ENCODE measurements at places on chromosomes 16 and 17.

- no peak for DNase-seq
These were observed 33.9 kb downstream of the COTL1 start for GRCh38 chr16:84583995-84584394.

DNA sequence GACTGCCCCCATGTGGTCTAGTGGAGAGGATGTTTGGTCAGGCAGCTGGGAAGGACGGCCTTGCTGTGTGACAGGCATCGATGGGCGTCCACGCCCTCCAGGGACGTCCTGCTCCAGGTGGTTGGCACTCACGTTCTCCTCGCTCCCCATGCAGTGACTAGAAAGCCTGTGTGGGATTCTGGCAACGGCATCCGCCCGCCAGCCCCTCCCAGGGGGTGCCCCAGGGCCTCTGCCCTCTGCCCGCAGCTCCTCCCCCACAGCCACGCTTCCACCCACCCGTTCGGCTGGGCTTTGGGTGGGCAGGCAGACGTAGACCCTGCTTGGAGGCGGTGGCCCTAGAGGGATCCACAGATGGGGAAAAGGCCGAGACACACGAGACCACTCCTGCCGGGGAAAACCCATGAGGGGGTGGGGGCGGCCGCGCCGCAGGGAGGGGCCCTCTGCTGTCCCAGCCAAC, 4.7 kb upstream of the IL17C start:
- DNase-seq, result peak; percentile 44

GRCh38 chr16:81808933-81809480, 29.9 kb downstream of the PLCG2 start:
- no peak for DNase-seq

GRCh38 chr17:61070649-61071048, 329.0 kb upstream of the TBX2 start:
- DNase-seq, result no peak

DNA sequence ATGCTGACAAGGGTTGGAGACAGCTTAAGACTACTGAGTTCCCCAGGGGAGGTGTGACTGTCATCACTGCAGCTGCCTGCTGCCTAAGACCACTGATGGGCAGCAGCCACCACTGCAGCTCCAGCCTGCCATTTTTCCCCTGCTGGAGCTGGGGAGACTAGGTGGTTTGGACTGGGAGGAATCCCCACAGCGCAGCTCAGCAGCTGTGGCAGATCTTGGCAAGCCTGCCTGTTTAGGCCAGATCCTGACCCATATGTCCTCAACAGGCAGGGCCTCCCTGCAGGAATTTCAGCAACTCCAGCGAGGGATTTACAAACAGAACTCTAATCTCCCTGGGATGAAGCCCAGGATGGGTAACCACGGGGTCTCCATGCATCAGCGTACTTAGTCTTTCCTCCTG, 356.4 kb upstream of the TOM1L1 start:
- DNase-seq, result no peak

- DNase-seq, result no peak
These were observed 3.7 kb downstream of the DUSP14 start for GRCh38 chr17:37493249-37494027.

DNA sequence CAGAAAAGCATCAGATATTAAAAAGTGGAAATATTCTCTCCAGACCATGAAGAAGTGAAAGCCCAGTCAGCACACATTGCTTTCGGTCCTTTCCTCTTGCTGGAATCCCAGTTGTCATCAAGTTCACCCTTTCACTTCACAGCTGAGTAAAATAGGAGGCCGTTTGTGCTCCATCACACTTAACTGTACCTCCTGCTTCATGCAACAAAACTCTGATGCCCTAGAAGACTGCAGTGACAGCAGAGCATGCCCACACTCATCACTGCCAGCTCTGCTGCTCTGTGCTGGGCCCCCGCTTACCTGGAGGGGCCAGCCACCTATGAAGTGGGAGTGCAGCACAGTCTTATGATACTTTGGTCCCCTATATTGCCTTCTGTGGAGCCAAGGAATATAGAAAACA, 62.5 kb downstream of the N4BP1 start:
- no peak for DNase-seq

DNA sequence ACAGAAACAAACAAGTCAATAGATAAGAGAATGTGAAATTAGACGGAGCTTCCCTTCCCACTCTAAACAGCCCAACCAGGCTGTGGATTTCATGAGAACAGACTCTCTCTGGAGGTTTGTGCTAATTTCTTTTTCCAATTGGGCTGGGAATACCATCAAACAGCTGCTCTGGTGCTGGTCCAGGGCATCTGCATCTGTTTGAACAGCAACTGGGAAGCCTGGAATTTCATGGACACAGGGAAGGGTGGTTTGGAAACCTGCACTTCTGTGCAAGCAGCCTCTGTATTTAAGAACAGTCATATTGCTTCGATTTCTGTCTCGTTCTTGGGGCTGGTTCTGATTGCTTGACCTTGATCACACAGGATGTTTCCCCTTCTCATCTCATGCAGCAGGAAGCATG, 88.7 kb downstream of the FOXL1 start:
- DNase-seq, result no peak

GRCh38 chr17:45077643-45078042, 16.5 kb downstream of the NMT1 start:
- no peak for DNase-seq

- DNase-seq, result no peak
These were observed 119.2 kb downstream of the METRNL start for GRCh38 chr17:83198366-83199341.

GRCh38 chr17:79473876-79474440, 136.9 kb downstream of the RBFOX3 start:
- no peak for DNase-seq

GRCh38 chr16:84459941-84460405, 44.5 kb downstream of the MEAK7 start:
- no peak for DNase-seq

- no peak for DNase-seq
These were observed 77.9 kb downstream of the SYCE1L start for GRCh38 chr16:77277141-77277540.

DNA sequence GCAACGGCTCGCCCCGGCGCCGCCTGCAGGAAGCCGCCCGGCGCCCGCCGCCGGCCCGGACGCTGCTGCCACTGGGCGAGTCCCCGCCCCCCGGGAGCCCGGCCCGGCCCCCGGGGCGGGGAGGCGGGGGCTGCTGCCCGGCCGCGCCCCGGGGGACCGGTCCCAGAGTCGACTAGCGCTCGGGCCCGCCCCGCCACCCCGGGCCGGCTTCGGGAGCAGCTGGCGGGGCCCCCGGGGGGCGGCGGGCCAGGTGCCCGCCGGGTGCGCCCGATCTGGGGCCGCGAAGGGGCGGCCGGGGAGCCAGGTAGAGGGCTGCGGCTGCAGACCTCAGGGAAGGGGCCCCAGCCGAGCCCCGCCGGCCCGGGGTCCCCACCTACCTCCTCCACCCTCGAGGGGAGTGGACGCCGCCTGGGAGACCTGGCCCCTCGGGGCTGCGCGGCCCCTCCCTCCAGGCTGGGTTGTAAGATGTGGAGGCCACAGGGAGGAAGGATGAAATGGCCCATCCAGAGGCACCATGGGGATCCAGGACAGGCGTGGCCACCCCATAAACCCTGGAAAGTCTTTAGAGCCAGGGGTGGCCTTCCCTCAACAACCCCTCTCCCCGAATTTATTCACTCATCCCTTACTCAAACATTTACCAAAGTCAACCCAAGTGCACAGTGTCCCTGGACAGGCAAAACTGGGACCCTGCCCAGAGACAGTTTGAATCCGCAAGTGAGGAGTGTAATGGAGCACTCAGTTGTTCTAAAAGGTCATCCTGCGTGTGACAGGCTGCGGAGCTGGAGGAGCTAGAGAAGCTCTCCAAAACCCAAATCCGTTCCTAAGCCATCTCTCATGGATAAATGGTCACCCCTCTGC, at the start of gene CDYL2:
TSS of gene CDYL2 (minus strand) at position 73 of the 858 bp plus-strand sequence. CDS start 425 bp downstream, outside the sequence.
- DNase-seq, result peak; percentile 35

DNA sequence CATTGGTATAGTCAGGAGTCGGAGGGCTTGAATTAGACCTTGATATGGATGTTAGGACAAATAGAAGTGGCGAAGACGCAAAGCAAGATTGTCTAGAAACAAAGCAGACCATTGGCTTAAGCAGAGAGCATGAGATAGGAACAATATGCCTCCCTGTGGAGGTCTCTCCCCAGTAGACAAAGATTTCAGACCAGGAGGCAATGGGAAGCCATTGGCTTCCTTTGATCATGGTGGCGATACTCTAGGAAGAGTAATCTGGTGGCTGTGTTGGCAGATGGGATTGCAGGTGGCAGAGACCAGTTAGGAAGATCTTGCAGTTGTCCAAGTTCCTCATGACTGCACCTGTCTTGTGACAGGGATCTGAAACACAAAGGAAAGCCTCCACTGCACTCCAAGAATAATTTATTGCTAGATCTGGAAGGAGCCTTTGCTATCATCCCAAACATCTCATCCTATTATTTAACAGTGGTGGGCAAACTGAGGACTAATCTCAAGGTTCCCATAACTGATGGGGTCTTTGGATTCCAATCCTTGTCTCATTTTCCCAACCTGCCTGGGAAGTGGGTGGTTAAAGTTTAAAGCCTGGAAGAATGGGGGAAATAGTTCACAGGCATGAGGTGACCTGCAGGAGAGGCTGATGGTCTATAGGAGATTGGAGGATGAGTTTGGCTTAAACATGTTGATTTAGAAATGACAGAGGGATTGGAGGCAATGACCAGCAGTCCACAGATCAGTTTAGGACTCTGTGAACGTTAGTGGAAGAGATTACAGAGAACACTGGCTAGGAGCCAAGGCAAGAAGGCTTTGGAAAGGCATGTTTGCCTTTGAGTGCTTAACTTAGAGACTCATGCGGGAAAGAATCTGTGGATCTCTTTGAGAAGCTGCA, 37.0 kb downstream of the HLF start:
- DNase-seq, result no peak

DNA sequence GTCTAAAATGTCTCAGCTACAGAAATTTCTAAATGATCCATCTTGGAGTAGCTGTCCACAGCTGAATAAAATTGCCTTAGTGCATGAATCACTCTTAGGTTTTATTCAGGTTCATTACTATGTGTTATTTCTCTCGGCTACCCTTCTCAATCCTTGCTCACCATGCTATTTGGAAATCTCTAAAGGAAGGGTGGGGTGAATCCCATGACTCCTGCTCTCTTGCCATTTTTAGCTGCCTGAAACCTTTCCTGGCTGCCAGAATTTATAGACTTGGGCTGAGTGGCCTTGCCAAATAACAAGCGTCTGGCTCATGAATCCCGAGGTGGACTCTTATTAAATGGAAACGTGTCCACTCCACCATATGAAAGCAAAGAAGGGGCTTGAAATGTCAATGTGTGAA, 936.1 kb upstream of the SOX9 start:
- no peak for DNase-seq

DNA sequence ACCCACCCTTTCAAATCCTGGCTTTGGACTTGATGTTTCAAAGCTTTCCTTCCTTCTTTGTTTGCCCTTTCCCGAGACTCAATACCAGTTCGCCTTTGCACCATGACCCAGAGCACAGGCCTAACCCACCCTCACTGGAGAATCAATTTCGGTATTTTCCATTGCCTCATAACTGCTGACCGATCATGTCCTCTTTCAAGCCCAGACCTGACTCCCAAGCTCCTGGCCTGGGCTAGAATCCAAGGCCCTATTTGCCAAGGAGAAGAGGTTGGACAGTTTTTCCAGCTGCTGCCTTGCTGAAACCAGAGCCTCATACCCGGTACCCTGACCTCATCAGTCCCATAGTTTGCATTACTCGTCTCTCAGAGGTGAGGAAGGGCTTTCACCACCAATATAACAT, 35.3 kb upstream of the HELZ start:
- DNase-seq, result no peak

DNA sequence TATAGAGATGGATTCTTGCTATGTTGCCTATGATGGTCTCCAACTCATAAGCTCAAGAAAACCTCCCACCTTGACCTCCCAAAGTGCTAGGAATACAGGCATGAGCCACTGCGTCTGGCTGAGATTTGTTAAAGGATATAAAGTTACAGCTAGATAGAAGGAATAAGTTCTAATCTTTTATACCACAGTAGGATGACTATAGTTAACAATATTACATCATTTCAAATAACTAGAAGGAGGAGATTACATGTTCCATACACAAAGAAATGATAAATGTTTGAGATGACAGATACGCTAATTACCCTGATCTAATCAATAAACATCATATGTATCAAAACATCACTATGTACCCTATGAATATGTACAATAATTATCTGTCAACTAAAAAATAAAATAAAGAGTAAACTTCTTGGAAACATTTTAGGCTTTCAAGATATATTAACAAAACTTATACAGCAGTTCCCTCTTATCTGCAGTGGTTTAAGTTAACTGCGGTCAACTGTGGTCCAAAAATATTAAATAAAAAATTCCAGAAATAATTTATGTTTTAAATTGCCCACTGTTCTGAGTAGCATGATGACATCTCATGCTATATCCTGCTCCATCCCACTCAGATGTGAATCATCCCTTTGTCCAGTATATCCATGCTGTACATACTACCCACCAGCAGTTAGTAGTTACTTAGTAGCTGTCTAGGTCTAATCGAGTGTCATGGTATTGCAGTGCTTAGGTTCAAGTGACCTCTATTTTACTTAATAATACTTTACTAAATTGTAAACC, 129.2 kb upstream of the NACA2 start:
- no peak for DNase-seq

GRCh38 chr17:28475151-28475900, 1.9 kb downstream of the SLC13A2 start:
- no peak for DNase-seq

GRCh38 chr16:61909074-61909473, 127.2 kb downstream of the CDH8 start:
- DNase-seq, result no peak

DNA sequence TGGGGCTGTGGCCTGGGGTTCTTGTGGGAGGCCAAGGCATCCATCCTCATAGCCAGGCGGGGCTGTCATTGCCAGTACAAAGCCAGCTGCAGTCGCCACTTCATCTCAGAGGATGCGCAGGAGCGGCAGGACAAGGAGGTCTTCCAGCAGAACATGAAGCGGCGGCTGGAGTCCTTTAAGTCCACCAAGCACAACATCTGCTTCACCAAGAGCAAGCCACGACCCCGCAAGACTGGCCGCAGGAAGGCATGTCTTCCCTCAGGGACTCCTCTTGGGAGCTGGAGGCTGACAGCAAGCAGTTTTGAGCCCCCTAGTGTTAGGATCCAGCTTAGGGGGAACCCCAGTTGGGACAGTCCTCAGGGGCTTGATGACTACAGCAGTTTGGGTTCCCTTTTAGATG, 15.1 kb upstream of the PLEKHG4 start:
- DNase-seq, result no peak

GRCh38 chr17:27620721-27621120, 10.3 kb upstream of the LGALS9 start:
- no peak for DNase-seq

DNA sequence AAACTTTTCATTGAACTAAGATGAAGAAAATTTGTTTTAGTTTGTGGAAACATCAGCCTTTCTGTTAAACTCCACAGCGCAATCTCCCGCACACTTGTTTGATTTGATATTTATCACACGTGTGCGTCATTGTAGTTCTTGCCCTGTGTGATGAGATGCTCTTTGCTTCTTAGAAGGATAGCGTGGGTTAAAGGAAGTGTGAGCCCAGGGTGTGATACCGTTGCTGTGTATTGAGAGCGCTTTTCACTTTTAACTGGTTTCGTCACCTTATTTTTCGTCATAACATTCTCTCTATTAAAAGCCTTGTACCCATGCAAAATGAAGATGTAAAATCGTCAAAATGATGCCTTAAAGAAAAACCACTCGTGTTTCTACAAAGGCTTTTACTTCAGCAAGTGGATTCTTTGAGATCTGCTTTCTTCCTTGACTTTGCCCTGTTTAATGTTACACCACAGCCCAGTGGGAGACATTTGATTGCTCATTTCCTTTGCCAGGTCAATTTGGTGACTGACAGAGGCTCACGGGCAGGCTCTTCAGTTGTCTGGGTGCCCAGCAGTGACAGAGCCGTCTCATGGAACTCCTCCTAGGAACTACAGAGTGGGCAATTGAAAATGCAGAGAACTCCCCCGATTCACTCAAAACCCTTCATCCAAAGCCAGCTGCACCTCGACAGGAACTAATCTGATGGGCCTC, 61.1 kb downstream of the RPA1 start:
- DNase-seq, result no peak
